Hepatocyte (in vitro differentiated cells): ENCODE measurements at places on chromosomes 5 and 9.

DNA sequence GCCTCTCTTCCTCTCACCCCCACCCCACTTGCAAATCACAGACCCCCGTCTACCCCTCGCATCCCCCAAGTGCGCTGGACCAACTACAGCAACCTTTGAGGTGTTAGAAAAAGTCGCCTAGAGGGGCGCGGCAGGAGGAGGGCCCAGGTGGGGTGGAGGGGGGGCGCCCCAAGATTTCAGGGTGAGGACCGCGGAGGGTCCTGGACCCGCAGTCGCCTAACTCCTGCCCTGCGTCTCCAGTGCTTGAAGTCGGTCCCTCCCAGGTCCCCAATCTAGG is 379 bp upstream of the EGFLAM start:
- peak; percentile 6 for DNase-seq

DNA sequence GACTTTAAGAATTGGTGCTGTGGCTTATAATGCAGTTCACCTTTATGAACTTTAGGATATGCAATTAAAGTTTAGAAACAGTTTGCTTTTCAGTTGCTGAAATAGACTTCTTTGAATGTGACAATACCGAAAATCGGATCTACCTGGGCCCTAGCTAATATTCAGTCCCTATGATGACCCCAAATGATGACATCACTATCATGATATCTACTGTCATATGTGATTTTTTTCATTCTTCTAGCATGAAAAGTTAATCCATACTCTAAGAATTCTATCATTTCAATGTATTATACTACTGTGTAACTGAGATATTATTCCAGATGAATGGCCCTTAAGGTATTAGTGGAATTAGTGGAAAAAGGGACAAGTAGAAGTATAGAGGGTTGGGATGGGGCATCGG is 487.2 kb upstream of the TUSC1 start:
- no peak for DNase-seq

DNA sequence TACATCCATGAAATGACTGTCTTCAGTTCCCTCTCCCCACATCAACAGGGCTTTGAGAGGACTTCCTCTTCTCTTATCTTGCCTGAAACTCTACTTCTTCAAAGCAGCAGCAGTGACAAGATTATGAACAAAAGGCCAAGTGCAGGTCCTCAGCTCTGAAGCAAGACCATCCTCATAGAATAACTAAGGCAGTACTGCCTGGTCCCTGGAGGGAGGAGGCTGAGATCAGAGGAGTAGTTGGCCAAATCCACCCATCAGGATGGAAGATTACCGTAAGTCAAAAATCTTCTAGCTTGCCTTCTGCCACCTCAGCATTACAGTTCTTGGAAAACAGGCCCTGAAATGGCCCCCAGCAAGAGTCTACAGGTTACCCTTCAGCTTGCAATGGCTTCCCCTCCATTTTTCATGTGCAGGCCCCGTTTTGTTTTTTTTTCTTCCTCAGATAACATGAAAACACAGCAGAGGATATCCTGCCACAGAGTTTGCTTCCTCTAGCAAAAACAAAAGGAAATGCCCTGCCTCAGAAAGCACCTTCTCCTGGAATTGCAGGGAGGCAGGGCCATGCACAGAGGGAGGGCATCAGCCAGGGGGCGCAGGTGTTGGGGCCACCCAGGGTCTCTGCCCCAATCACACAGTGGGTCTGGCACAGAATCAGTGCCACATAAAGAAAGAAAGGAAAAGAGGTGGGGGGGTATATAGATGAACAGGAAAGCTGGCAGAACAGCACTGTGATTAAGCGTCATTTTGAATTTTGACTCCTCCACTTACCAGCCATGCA is 40.0 kb downstream of the KLHL3 start:
- no peak for DNase-seq

GRCh38 chr5:168176251-168176650 is 115.2 kb upstream of the WWC1 start:
- DNase-seq = no peak

- no peak for DNase-seq
These were observed 339.2 kb upstream of the PIK3R1 start for GRCh38 chr5:67876371-67876770.

GRCh38 chr5:114319821-114320220 is 42.0 kb upstream of the KCNN2 start:
- DNase-seq = no peak

DNA sequence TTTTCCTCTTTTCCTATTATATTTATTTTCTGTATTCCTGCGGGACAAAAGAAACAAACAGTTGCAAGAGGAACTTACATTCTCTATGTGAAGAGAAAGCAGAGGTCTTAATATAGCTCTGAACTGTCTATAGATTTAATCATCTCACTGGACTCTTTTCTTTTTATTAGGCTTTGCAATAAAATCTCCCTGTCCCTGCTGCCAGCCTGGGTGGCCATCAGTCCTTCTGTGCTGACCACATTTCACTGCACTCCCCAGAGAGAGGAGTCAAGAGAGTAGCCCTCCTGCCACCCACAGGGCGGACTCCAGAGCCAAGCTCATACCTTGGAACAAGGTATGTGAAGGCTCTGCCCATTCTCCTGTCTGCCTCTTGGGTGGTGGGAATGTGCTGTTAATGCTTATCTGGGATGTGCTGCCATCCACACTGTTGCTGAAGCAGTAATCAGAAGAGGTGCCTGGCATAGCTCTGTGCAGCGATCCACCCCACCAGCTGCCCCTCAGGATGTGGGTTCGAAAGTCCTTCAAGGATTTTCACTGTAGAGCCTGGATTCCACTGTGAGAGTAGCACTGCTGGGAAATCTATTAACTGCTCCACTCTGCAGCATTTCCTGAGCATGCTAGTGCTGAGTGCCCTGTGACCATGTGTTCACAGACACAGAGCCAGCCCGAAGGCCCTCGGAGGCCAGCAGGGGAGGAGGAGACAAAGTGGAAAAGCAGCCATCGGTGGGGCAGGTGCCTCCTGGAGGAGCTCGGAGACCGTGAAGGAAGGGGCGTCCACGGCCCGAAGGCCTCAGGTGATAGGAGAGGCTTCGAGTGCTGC is 334.6 kb downstream of the MED10 start:
- DNase-seq = no peak

DNA sequence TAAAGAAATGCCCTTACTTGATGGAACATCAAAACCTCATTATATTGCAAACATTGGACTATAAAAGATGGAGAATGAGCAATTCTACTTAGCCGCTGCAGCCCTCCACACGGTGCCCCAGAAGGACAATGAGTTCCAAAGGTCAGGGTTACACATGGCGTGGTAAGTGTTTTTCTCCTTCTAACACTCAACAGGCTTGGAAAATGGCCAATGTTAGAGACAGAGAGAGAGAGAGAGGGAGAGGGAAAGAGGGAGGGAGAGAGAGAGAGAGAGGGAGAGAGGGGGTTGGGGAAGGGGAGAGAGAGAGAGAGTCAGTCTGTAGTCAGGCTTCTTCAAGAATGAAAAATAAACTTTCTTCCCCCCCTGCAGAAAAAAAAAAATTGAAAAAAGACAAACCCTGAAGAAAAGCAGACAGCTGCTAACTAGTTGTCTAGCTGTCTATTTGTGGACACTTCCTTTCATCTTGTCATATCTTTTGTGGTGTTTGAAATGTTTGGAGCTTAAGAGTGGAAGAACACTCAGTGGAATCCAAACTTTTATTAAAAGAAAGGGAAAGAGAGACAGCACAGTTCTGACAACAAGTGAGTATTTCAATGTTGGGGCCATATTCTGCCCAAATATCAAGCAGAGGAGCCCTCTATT is 324.8 kb downstream of the TMEM38B start:
- peak; percentile 26 for DNase-seq

GRCh38 chr5:127909066-127909465 is 174.5 kb upstream of the SLC12A2 start:
- peak; percentile 27 for DNase-seq

DNA sequence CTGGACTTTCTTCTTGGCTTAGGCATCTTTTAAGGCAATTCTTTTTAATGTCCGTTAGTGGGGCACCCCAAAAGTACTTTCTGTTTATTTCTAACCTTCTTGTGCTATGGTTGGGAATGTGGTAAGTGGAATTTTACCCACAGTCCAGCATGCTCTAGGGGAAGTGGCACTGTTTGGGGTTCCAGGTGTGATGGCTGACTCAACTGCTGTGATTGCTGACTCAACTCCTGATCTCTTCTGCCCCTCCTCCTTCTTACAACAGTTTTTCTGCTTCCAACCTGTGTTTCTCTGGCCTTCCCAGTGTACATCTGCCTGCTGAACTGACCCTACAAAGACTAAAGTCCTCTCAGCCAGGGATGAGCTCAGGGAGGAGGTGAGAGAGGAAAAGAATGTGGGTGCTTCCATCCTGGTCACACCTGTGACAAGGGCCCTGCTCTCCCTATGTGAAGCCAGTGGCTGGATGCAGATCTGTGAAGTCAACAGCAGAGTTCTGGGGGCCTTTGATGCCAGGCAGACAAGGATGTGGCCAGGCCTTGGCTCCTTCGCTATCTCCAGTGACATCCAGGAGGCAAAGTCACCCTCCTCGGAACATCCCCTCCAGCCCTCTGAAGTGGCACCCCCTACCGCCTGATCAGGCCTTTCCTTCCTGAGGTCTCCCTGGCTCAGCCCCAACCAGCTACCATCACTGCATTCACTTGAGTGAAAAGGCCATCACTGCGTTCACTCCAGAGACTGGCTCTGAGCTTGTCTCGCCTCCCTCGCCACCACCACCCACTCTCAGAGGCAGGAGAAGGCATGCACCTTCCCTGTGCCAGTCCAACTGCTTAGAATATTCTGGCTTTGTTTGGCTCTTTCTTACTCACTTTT is 72.2 kb downstream of the C5orf15 start:
- peak; percentile 34 for DNase-seq

DNA sequence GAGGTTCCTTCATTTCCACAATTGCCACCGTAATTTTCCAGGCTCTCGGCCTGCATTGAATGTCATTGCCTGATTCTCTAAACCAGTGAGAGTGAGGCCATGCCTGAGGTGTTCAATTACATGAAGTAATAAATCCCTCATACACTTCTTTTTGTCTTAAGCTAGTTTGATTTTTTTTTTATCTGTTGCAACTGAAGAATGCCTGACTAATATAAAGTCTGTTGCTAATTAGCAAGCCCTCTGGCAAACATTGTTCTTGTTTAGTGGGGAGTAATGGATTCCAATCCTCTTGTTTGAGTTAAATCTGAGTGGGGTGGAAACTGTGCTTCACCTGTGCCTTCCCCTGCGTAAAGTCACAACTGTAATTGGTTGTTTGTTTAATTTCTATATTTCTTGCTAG is 338.1 kb upstream of the ATP10B start:
- no peak for DNase-seq

- peak; percentile 30 for DNase-seq
These were observed 53.0 kb downstream of the PSD2 start for GRCh38 chr5:139848508-139849100.
